ENCODE measurements at places on chromosomes 3 and 15. TPM values are rescaled to one million over a fixed set of nuclear protein-coding genes. Genes with fewer than 3 reads are reported as not detected.

Gene CNTN4
- total RNA-seq = not detected

Gene SLCO2A1
- total RNA-seq = not detected

DNA sequence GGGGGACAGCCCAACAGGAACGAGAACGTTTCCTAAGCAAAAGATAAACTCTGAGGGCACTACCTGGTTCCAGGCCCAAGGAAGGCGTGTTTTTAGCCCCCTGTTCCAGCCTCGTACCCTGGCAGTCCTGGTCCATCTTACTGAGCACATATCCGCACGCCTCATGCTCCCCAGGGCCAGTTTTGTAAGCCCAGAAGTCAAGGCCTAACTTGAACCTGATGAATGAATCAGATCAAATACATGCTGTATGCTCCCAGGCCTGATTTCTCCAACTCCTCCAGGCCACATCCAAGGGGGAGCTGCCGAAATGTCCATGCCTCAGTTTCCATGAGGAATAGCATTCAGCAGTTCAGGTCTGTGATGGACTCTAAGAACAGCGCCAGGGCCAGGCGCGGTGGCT, 14.3 kb upstream of the DOCK3 start:
- no peak overlapping the region for H3K4me3 ChIP-seq
- H3K27me3 ChIP-seq = no peaks in the 10 kb centered on the region
- peaks cover 2% of the 10 kb centered on the region for H3K36me3 ChIP-seq

DNA sequence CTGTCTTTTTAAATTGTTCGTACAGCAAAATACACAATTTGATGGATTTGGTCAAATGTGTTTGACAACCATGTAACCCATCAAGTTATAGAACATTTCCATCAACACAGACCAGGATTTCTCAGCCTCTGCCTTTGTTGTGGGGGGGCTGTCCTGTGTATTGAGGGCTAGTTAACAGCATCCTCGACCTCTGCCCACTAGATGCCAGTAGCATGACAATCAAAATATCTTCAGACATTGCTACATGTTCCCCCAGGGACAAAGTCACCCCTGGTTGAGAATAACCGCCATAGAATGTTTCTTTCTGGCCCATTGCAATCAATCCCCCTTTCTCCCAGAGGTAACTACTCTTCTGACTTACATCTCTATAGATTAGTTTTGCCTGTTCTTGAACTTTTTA, 310.1 kb upstream of the RGMA start:
- no peak for DNase-seq
- H3K4me3 ChIP-seq = no peak overlapping the region
- no peaks in the 10 kb centered on the region for H3K27me3 ChIP-seq
- no peak overlapping the region for H3K27ac ChIP-seq

DNA sequence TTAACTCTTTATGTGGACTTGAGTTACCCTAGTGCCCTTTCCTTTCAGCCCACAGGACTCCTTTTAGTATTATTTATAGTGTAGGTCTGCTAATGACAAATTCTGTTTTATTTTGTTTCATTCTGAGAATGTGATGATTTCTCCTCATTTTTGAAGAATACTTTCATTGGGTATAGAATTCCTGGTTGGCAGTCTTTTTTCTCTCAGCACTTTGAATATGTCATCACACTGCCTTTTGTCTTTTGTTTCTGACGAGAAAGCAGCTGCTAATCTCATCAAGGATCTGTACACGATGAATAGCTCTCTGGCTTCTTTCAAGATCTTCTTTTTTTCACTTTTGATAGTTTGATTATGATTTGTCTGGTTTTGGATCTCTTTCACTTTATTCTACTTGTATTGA, 37.8 kb downstream of the TICRR start:
- no peak overlapping the region for H3K4me3 ChIP-seq
- H3K36me3 ChIP-seq = peaks cover 62% of the 10 kb centered on the region
- no peak for DNase-seq
- H3K27ac ChIP-seq = no peak overlapping the region
- H3K27me3 ChIP-seq = no peaks in the 10 kb centered on the region
- peaks cover 16% of the 10 kb centered on the region for H3K4me1 ChIP-seq

DNA sequence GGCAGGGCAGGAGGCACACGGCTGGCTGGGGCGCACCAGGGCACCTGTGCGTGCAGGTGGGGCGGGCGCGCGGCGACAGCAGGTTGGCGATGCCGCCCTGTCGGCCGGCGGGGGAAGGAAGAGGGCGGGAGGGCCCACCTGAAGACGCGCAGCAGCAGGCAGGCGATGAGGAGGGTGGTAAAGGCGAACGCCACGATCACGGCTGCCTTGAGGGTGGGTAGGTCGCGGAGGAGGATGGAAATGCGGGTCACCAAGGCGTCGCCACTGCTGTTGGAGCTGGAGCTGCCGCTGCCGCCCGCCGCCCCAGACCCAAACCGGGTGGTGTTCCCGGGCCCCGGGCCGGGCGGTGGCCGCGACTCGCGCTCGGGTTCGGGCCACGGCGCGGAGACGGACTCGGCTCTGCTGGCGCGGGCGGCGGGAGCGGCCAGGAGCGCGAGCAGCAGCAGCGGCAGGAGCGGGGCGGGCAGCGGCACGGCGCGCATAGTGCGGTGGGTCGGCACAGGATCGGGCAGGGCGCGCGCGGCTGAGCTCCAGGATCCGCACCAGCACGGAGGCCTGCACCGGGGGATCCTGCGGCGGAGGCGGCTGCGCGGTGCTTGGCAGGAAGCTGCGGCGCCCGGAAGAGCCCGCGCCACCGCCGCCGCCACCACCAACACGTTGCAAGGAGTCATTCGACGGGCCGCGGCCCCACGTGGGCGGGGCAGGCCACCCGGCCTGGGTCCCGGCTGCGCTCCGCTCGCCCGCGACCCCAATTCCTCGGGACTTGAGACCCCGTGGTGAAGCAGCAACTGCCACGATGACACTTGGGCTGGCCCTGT, at the start of gene FAM174B:
TSS of gene FAM174B (minus strand) at position 598 of the 818 bp plus-strand sequence.
- DNase-seq = no peak
- H3K4me3 ChIP-seq = peak within 1 kb of the TSS; percentile 51
- H3K4me1 ChIP-seq = no peaks in the 10 kb centered on the region
- peaks cover 3% of the 10 kb centered on the region for H3K36me3 ChIP-seq
- peaks cover 53% of the 10 kb centered on the region for H3K27me3 ChIP-seq
- no peak within 1 kb of the TSS for H3K27ac ChIP-seq

- DNase-seq = no peak
- no peaks in the 10 kb centered on the region for H3K4me1 ChIP-seq
- H3K4me3 ChIP-seq = no peak overlapping the region
- peaks cover 11% of the 10 kb centered on the region for H3K27me3 ChIP-seq
Measured at GRCh38 chr3:32662647-32663046, 22.3 kb upstream of the CNOT10 start.

GRCh38 chr15:49979705-49980382, 139.2 kb downstream of the ATP8B4 start:
- no peaks in the 10 kb centered on the region for H3K4me1 ChIP-seq
- DNase-seq = no peak
- no peak overlapping the region for H3K27ac ChIP-seq
- peaks cover 2% of the 10 kb centered on the region for H3K27me3 ChIP-seq

Gene VGLL3
- total RNA-seq = not detected

Gene CCDC39
- total RNA-seq = not detected

Gene ALCAM
- 25.2 TPM for total RNA-seq

GRCh38 chr3:171809861-171810628, at the start of gene PLD1:
Gene PLD1 (minus strand): TSS chr3:171810483. CDS start chr3:171738051, 72,432 bp downstream.
- H3K27ac ChIP-seq = no peak within 1 kb of the TSS
- H3K36me3 ChIP-seq = peaks cover 5% of the 10 kb centered on the region
- DNase-seq = peak; percentile 27
- peak within 1 kb of the TSS; percentile 83 for H3K4me3 ChIP-seq
- peaks cover 22% of the 10 kb centered on the region for H3K4me1 ChIP-seq
- H3K27me3 ChIP-seq = peaks cover 53% of the 10 kb centered on the region

GRCh38 chr3:114213627-114214541, 23.5 kb downstream of the ZNF80 start:
- H3K27me3 ChIP-seq = no peaks in the 10 kb centered on the region
- H3K27ac ChIP-seq = no peak overlapping the region
- DNase-seq = peak; percentile 57

Gene GABRR3
- not detected for total RNA-seq

Gene PCYT1A
- 54.7 TPM for total RNA-seq

GRCh38 chr3:38583688-38584087, 65.8 kb downstream of the SCN5A start:
- DNase-seq = no peak
- no peaks in the 10 kb centered on the region for H3K4me1 ChIP-seq
- H3K36me3 ChIP-seq = no peaks in the 10 kb centered on the region
- no peak overlapping the region for H3K4me3 ChIP-seq
- H3K27ac ChIP-seq = no peak overlapping the region

GRCh38 chr15:99561476-99562230, 4.1 kb upstream of the MEF2A start:
- peaks cover 14% of the 10 kb centered on the region for H3K4me1 ChIP-seq
- no peak for DNase-seq
- no peak overlapping the region for H3K27ac ChIP-seq
- no peaks in the 10 kb centered on the region for H3K36me3 ChIP-seq
- H3K4me3 ChIP-seq = no peak overlapping the region

GRCh38 chr3:47433796-47434195, 41.9 kb downstream of the SCAP start:
- H3K4me3 ChIP-seq = no peak overlapping the region
- H3K27me3 ChIP-seq = no peaks in the 10 kb centered on the region
- H3K36me3 ChIP-seq = peaks cover 33% of the 10 kb centered on the region
- H3K27ac ChIP-seq = no peak overlapping the region
- DNase-seq = no peak

Gene TM6SF1
- total RNA-seq = 4.5 TPM

Gene ZNF860
- 0.81 TPM for total RNA-seq

DNA sequence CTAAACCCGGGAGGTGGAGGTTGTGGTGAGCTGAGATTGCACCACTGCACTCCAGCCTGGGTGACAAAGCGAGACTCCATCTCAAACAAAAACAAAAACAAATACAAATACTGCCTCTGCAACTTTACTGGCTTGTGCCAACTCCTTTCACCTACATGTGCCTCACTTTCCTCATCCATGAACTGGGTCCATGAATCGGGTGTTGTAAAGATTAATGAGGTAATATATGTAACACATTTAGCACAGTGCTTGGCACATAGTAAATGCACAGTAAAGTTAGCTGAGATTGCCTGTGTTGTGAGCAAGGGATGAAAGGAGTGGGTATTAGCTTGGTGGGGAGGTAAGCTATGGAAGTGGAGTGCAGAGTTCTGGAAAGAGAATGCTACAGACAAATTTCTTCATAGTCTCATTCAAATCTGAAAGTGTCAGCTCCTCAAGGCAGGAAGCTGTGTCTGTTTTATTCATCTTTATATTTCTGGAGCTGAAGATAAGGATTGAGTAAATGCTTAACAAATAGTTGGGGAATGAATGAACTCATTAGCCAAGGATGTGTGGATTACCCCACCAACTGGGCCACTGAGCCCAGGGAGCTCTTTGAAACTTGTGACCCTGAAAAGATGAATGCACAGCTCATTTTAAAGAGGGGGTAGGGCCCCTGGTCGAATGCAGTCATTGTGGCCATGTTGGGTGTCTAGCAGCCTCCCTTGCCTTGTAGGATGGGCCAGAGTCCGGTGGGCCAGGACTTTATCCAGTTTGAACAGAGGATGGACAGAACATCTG, 7.7 kb upstream of the CDCP1 start:
- H3K4me1 ChIP-seq = no peaks in the 10 kb centered on the region
- no peak for DNase-seq
- no peak overlapping the region for H3K4me3 ChIP-seq
- no peak overlapping the region for H3K27ac ChIP-seq

Gene ANKRD34C
- total RNA-seq = not detected

DNA sequence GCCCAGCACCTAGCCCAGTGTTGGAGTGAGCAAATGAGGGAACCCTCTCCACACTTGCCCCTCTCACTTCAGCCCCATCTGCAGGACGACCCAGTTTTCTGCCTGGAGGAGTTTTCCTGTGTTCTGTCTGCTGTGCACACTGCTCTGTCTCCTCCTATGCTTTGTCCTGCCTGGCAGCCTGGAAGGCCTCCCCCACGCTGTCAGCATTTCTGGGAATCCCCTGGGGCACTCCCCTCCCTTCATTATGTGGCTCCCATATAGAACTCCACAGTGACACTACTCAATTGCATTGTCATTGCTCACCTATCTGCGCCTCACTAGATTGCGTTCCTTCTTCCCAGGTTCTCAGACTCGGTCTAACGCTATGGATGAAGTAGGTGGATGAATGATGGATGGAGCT, 13.9 kb downstream of the CLSTN2 start:
- H3K4me1 ChIP-seq = no peaks in the 10 kb centered on the region
- H3K27me3 ChIP-seq = no peaks in the 10 kb centered on the region
- DNase-seq = no peak
- H3K27ac ChIP-seq = no peak overlapping the region

- no peak overlapping the region for H3K27ac ChIP-seq
- H3K36me3 ChIP-seq = no peaks in the 10 kb centered on the region
- H3K4me1 ChIP-seq = peaks cover 7% of the 10 kb centered on the region
- H3K4me3 ChIP-seq = no peak overlapping the region
- DNase-seq = no peak
- H3K27me3 ChIP-seq = peaks cover 4% of the 10 kb centered on the region
Measured at GRCh38 chr15:88383354-88383753, 83.8 kb downstream of the MRPL46 start.

Gene ALDH1L1
- total RNA-seq = not detected

Gene TRAT1
- total RNA-seq = 99.4 TPM

Gene LIPC
- total RNA-seq = 0.62 TPM

DNA sequence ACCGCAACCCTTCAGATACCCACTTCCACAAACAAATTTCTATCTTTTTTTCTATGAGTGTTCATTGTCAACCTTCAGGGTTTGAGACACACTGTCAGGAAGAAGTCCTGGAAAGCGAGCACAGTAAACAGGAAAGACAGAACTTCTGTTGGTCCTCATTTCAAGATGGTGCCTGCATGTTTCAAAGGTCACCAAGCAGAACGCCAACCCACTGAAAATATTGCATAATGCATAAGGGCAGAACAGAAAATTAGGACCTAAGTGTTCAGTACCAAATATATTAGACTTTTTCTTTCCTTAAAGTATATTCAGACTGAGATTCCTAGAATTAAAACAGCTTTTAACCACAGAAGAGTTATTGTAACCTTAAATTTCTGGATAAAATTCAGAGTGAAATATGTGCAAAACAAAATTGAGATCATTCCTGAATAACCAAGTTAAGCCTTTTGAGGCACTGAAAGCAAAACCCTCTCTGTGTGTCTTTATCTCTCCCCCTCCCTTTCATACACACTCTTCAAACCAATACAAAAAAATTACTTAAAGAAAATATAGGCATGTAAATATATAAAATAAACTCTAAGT, 387.8 kb upstream of the THBS1 start:
- H3K36me3 ChIP-seq = no peaks in the 10 kb centered on the region
- peaks cover 7% of the 10 kb centered on the region for H3K27me3 ChIP-seq
- H3K27ac ChIP-seq = no peak overlapping the region
- DNase-seq = no peak
- H3K4me3 ChIP-seq = no peak overlapping the region

- no peak overlapping the region for H3K27ac ChIP-seq
- no peak overlapping the region for H3K4me3 ChIP-seq
- no peaks in the 10 kb centered on the region for H3K27me3 ChIP-seq
Measured at GRCh38 chr15:64997745-64998375, 8.1 kb upstream of the SPG21 start.

Gene PRR20G
- total RNA-seq = not detected

DNA sequence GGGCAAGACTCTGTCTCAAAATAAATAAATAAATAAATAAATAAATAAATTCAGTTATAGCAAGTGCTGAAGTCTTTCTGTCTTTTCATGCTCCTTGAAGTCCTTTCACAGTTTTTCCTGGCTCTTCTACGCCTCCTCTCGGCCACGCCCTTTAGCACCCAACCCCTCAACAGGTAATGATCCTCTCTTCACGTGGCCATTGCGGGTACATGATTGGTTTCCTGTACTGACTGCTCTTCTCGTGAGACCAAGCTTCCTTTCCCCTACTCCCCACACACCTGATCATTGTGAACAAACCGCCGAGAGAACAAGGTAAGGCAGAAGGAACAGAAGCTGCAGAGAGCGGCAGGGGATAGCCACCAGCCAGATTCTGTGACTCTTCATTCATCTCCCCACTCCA, 2.3 kb upstream of the ZNF774 start:
- H3K27ac ChIP-seq = no peak overlapping the region
- no peak for DNase-seq
- H3K27me3 ChIP-seq = no peaks in the 10 kb centered on the region

Data from activated T-helper 1 cell treated with anti-CD3 and anti-CD28 coated beads, Interleukin-12 subunit alpha, Interleukin-12 subunit beta, Interleukin-2, Interleukin-4 antibody, amounts not matched to agents 30 ng/mL and 10 ng/mL and 1 ng/mL, durations not matched to agents 14 hours and 24 hours and 36 hours (primary cell).